SJCRH30 (cell line): ENCODE measurements at places on chromosomes 16 and 17. TPM values are rescaled to one million over a fixed set of nuclear protein-coding genes. Genes with fewer than 3 reads are reported as not detected.

DNA sequence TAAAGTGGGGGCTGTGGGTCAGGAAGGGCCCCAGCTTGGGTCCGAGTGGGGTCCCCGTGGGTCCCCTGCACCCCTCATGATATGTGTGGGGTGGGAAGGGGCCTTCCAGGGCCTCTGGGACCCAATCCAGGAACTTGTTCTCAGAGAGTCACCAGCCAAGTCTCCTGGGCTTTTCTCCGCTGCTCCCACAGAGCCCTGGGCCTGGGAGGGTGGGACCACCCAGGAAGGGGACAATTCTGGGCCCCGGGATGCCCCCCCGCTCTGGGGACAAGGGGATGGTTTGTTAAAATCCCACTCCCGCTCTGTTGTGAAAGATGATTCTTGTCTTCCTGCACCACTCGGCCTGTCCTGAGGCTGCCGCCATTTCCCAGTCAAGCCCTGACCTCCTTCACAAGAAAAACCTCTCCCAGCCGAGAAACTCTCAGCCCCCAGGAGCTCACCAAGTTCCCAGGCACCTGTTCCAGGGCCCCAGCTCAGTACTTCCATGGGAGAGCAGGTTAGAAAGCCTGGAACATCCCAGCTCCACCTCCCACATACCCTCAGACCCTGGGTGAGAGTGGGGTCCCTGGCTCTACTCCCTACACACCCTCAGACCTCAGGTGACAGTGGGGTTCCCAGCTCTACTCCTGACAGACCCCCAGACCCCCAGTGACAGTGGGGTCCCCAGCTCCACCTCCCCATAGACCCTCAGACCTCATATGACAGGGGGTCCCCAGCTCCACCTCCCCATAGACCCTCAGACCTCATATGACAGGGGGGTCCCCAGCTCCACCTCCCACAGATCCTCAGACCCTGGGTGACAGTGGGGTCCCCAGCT is 75.1 kb downstream of the METRNL start:
- no peaks in the 10 kb centered on the region for H3K27me3 ChIP-seq
- no peak overlapping the region for H3K4me3 ChIP-seq
- H3K36me3 ChIP-seq: no peaks in the 10 kb centered on the region
- H3K4me1 ChIP-seq: peaks cover 30% of the 10 kb centered on the region
- H3K27ac ChIP-seq: peak overlapping the region; percentile 7; the same call in 1 of the 2 replicates

DNA sequence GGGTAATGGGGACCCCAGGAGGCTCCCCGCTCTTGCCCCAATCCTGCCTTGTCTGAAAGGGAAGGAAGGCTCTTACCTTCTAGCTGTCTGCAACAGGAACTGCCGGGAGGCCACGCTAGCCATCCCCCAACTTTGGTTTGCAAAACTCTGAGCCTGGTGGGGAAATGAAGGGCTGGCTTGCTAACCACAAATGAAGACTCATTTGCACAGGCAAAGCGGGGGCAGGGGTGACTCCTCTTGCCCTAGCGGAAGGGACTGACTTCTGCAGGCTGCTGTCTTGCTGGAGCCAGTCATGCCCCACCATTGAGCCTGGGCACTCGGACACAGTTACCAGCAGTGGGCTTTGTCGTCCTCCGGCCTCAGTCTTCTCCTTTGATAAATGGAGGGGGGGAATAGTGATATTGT is 52.6 kb downstream of the PLCG2 start:
- H3K4me3 ChIP-seq: no peak overlapping the region
- H3K36me3 ChIP-seq: no peaks in the 10 kb centered on the region
- H3K27me3 ChIP-seq: no peaks in the 10 kb centered on the region
- no peak overlapping the region for H3K27ac ChIP-seq
- no peak for DNase-seq
- no peaks in the 10 kb centered on the region for H3K4me1 ChIP-seq

- DNase-seq: no peak
- H3K27ac ChIP-seq: no peak overlapping the region
- peaks cover 7% of the 10 kb centered on the region for H3K4me1 ChIP-seq
- no peaks in the 10 kb centered on the region for H3K27me3 ChIP-seq
Observed at GRCh38 chr17:38797158-38797490, 2.2 kb downstream of the PIP4K2B start.

- no peak overlapping the region for H3K4me3 ChIP-seq
- no peaks in the 10 kb centered on the region; the same call in 1 of the 2 replicates for H3K27me3 ChIP-seq
- peak; percentile 14 for DNase-seq
- no peak overlapping the region for H3K27ac ChIP-seq
- H3K4me1 ChIP-seq: no peaks in the 10 kb centered on the region
Observed at GRCh38 chr17:32731556-32732295, 145.2 kb downstream of the MYO1D start.

DNA sequence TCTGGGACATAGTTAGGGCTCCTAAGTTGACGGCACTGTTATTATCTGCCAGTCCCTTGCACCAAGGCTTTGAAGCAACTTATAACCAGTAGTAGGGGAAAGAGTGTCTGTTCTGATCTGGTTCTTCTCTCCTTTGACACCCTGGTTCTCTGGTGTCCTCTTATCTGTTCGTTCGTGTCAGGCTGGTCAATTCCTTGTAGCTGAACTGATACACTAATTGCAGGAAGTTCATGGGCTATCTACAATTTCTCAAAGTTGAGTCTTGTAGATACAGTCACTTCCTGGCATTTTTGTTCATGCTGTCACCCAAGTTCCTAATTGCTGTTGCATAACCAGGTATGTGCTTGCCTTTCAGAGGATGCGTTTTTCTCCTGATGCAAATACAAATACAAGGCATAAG is 17.3 kb upstream of the MYO1D start:
- no peak overlapping the region for H3K4me3 ChIP-seq
- H3K27ac ChIP-seq: no peak overlapping the region
- no peak for DNase-seq
- H3K4me1 ChIP-seq: no peaks in the 10 kb centered on the region
- H3K36me3 ChIP-seq: no peaks in the 10 kb centered on the region

DNA sequence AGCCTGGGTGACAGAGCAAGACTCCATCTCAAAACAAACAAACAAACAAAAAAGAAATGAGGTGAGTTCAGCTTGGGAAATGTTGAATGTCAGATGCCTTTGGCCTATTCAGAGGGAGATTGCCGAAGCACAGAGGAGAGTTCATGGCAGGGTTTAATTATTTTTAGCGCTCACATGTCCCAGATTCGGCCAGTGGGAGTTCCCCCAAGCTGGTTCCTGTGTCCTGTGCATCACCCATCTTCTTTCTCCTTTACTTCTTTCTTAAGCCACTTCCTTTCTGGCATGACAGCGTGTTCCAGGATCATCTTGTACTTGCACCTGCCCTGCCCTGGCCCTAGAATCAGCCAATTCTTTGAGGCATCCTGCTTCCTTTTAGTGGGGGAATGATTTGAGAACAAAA is 9.2 kb downstream of the MPV17L start:
- no peak for DNase-seq
- H3K4me1 ChIP-seq: no peaks in the 10 kb centered on the region
- no peak overlapping the region for H3K4me3 ChIP-seq
- no peaks in the 10 kb centered on the region for H3K27me3 ChIP-seq
- no peaks in the 10 kb centered on the region for H3K36me3 ChIP-seq

DNA sequence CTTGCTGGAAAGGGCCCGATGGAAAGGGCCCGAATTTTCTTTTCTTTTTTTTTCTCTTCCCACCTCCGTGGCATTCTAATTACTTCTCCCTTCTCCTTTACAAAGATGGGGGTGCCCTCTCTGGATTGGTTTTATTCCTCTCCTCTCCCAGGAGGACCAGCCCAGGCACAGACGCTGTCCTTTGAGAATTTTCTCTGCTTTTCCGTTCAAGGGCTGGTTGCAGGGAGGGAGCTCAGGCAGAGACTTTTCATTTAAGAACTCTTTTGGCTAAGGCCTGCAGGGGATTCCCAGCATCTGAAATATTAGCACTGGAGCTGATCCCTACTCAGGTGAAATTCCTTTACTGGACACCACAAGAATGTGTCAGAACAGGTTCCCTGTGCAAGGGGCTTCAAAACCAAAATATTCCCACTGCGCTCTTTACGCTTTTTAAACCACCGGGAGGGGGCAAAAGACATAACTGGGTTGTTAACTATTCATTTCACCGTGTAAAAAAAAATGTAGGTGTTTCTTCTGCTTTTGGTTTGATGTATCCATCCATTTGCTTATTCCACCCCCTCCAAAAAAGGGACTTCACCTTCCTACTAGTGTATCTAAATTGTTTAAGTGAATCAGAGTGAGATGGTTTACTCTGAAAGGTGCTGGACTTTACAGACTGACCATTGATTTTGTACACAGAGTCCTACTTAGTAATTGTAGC is 1.4 kb downstream of the NFAT5 start:
- H3K4me3 ChIP-seq: peak overlapping the region; percentile 100
- no peaks in the 10 kb centered on the region for H3K27me3 ChIP-seq
- no peaks in the 10 kb centered on the region; the same call in 1 of the 2 replicates for H3K36me3 ChIP-seq
- no peak for DNase-seq
- H3K4me1 ChIP-seq: no peaks in the 10 kb centered on the region

DNA sequence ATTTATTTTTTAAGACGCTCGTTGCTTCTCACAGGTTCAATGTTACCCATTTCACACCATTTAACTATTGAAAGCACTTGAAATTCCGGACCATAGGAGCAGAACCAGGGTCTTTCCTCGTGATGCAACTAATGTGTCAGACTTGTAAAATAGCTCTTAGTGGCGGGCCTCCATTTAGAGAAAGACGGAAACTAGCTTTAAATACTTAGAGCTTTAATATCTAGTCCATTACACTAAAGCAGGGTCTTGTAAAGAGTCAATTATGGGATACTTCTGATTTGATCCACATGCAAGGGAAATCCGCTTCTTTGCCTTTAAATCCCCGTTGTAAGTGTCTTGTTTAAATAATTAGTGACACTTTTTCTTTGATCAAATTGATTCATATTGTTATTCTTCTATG is 56.6 kb downstream of the NACA2 start:
- no peak overlapping the region for H3K27ac ChIP-seq
- H3K4me1 ChIP-seq: no peaks in the 10 kb centered on the region
- DNase-seq: no peak
- no peaks in the 10 kb centered on the region for H3K27me3 ChIP-seq
- H3K4me3 ChIP-seq: no peak overlapping the region

DNA sequence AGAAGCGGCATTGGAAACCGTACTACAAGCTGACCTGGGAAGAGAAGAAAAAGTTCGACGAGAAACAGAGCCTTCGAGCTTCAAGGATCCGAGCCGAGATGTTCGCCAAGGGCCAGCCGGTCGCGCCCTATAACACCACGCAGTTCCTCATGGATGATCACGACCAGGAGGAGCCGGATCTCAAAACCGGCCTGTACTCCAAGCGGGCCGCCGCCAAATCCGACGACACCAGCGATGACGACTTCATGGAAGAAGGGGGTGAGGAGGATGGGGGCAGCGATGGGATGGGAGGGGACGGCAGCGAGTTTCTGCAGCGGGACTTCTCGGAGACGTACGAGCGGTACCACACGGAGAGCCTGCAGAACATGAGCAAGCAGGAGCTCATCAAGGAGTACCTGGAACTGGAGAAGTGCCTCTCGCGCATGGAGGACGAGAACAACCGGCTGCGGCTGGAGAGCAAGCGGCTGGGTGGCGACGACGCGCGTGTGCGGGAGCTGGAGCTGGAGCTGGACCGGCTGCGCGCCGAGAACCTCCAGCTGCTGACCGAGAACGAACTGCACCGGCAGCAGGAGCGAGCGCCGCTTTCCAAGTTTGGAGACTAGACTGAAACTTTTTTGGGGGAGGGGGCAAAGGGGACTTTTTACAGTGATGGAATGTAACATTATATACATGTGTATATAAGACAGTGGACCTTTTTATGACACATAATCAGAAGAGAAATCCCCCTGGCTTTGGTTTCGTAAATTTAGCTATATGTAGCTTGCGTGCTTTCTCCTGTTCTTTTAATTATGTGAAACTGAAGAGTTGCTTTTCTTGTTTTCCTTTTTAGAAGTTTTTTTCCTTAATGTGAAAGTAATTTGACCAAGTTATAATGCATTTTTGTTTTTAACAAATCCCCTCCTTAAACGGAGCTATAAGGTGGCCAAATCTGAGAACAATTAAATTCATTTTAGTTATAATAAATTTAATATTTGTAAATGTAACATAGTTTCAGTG is 1.7 kb downstream of the HEXIM1 start:
- peaks cover 16% of the 10 kb centered on the region; the same call in 1 of the 2 replicates for H3K4me1 ChIP-seq
- peak overlapping the region; percentile 32 for H3K27ac ChIP-seq
- H3K36me3 ChIP-seq: no peaks in the 10 kb centered on the region
- peak; percentile 52 for DNase-seq
- H3K4me3 ChIP-seq: peak overlapping the region; percentile 80

- DNase-seq: no peak
- H3K4me1 ChIP-seq: no peaks in the 10 kb centered on the region
- H3K4me3 ChIP-seq: no peak overlapping the region
- H3K36me3 ChIP-seq: no peaks in the 10 kb centered on the region
- H3K27me3 ChIP-seq: no peaks in the 10 kb centered on the region
- no peak overlapping the region for H3K27ac ChIP-seq
Observed at GRCh38 chr16:68592466-68593337, 52.4 kb upstream of the CDH3 start.

DNA sequence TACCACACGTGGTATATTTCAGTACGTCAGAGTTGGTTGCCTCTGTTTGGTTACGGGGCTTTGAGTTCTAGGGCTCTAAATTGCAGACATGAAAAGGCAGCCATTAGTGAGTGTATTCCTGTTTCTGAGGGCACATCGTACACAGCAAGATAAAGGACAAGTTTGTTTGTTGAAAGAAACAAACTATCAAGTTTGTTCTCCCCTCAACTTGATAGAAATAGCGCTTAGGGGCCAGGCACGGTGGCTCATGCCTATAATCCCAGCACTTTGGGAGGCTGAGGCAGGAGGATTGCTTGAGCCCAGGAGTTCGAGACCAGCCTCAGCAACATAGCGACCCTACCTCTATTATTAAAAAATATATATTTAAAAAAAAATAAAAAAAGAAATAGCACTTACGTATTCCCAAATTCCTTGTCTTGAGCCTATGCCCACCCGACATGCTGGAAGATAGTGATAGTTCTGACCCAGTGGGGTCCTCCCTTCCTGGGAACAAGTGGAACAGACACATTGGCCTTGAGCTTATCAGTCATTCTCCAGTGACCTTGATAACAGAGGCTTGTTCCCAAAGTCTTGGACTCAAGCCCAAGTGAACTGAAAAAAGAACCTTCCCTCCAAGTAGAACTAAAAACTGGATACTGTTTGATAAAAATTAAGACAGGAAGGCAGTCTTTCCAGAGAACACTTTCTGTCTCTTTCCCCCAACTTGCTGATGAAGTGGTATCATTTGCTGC is 139.9 kb upstream of the CACNG3 start:
- H3K27ac ChIP-seq: no peak overlapping the region
- H3K4me3 ChIP-seq: no peak overlapping the region
- DNase-seq: no peak
- no peaks in the 10 kb centered on the region for H3K4me1 ChIP-seq
- no peaks in the 10 kb centered on the region for H3K36me3 ChIP-seq
- H3K27me3 ChIP-seq: peaks cover 8% of the 10 kb centered on the region; the same call in 1 of the 2 replicates

SP6 gene
- not detected in 2 replicates for total RNA-seq

SLC9A5 gene
- total RNA-seq: 1.4 and 1.7 TPM in 2 replicates

MGRN1 gene
- 11.6 and 13.8 TPM in 2 replicates for total RNA-seq

ZACN gene
- 0.14 and 0.25 TPM in 2 replicates for total RNA-seq

FAHD1 gene
- total RNA-seq: 16.2 and 19.5 TPM in 2 replicates

CPHXL2 gene
- total RNA-seq: not detected in 2 replicates

GRB7 gene
- total RNA-seq: not detected in 2 replicates
